ENCODE measurements at places on chromosomes 16 and 17.

DNA sequence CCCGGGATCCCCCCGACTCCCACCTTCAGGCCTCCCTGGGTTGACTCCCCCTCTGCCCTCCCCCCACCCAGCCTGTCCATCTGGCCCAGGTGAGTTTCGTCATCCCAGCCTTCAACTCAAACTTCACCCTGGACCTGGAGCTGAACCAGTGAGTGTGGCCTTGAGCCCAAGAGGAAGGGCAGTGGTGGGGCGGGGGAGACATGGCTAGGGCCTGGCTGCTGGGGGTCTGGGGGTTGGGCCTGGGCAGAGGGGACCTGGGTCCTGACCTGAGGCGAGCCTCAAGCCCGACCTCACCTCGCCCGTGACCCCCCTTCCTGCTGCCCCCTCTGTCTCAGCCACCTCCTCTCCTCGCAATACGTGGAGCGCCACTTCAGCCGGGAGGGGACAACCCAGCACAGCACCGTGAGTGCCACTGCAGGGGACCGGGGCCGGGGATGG lies 10.9 kb downstream of the ADAM11 start:
- DNase-seq: no peak

DNA sequence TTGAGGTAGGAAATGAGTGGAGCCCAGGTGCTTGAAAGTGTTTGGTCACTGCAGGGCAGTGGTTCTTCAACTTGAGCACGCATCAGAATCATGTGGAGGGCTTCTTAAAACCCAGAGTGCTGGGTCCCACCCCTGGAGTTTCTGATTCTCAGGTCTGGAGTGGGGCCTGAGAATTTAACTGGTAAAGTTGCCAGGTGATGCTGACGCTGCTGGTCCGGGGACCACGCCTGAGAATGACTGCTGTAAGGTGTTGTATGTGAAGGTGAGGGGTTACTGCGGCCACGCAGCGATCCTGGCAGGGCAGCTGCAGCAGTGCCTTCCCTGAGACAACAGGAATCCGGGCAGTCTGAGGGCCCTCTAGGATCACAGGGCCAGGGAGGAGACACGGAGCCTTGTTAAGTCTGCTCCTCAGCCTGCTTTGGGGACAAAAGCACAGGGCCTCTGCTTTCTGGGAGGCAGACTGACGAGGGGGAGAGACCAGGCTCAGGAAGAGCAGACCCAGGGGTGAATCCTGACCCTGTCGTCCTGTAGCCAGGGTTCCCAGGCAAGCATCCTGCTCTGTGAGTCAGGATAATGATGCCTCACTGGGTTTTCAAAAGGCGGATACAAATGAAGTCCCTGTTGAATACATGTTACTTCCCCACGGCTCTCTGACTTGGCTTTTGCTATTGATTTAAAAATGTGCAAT lies 16.2 kb downstream of the CCDC42 start:
- no peak for DNase-seq

GRCh38 chr17:50347894-50348291 lies 2.0 kb downstream of the XYLT2 start:
- no peak for DNase-seq

GRCh38 chr17:2593821-2594721 lies 617 bp downstream of the PAFAH1B1 start:
- peak; percentile 85 for DNase-seq

DNA sequence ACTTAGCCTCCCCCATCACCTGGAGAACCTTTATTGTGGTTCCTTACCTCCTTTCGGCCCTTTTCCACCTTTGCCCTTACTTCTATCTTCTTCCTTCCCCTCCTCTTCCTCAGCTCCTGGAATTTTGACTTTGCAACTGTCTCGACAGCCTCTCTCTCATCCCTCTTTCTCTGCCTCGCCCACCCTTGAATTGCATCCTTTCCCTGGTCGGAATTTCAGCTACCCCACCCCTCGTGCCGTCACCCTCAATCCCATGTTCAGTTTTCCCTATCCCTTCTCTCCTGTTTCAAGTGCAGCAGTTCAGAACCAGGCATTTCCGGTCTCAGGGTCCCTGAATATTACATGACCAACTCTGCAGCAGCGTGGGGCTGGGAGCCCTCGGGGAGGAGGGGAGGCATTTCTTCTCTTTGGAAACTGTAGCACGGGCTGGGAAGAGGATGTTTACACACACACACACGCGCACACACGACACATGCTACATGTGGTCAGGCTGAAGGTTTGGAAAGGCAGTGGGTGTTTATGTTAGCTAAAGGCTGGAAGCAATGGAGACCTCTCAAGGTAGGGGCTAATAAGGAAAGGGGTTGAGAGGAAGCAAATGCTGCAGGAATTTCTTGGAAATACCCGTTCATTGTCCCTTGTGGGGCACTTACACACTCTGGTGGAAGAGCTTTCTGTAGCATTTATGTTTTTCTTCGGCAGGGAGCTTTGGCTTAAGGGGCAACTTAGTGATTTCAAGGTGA lies 971 bp downstream of the MINK1 start:
- DNase-seq: peak; percentile 80

- DNase-seq: no peak
Measured at GRCh38 chr17:2964370-2964769, 99.0 kb downstream of the OR1D5 start.

DNA sequence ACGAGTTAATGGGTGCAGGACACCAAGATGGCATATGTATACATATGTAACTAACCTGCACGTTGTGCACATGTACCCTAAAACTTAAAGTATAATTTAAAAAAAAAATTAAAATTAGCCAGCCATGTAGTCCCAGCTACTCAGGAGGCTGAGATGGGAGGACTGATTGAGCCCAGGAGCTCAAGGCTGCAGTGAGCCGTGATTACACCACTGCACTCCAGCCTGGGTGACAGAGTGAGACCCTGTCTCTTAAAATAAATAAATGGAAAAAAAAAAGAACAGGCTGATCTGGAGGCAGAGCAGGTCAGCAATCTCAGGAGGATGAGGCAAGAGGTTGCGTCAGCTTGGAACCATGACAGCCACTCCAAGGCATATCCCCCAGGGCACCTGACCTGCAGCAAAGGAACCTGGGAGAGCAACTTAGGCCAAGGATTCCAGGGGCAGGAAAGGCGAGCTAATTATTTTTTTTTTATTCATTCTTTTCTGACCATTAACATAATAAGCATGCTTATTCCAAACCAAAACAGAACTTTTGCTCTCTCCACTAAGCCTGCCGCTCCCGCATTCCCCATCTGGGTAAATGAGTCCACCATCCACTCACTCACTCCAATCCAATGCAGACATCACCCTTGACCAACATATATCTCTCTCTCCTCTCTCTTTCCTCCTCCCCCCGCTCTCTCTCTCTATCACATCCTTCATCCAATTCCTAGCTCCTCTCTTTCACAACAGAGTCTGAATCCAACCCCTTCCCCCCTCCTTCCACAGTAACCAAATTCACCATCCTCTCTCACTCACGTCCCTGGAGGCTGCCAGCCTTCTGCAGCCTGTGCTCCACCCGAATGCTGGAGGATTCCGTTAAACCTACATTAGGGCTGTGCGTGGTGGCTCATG lies 47.7 kb downstream of the TK2 start:
- DNase-seq: no peak

- DNase-seq: no peak
Measured at GRCh38 chr17:45276031-45276430, 14.1 kb upstream of the SPATA32 start.

DNA sequence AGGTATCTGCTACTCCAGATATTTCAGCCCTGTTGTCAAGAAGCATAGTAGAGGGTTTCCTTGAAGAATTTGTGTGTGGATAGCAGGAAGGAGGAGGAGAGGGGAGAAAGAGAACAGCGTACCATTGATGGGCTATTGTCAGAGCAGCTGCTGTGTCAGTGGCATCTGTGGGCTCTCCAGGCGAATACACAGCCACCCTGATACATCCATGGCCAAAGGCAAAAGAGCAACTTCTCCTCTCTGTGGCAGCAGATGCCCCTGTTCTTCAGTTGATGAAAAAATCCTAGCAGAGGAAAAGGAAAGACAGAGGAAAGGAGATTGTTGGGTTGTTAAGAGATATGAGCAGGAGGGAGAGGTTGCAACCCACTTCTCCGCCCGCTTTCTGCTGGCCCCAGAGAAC lies 12.2 kb upstream of the KCNJ2 start:
- no peak for DNase-seq

- no peak for DNase-seq
Measured at GRCh38 chr16:81588326-81589081, 143.9 kb downstream of the CMIP start.

GRCh38 chr17:42212382-42212781 lies 18.1 kb upstream of the GHDC start:
- DNase-seq: no peak

GRCh38 chr17:68456339-68457167 lies 743 bp downstream of the WIPI1 start:
- peak; percentile 72 for DNase-seq

- DNase-seq: no peak
Measured at GRCh38 chr16:88978608-88979346, 1.8 kb upstream of the CBFA2T3 start.

DNA sequence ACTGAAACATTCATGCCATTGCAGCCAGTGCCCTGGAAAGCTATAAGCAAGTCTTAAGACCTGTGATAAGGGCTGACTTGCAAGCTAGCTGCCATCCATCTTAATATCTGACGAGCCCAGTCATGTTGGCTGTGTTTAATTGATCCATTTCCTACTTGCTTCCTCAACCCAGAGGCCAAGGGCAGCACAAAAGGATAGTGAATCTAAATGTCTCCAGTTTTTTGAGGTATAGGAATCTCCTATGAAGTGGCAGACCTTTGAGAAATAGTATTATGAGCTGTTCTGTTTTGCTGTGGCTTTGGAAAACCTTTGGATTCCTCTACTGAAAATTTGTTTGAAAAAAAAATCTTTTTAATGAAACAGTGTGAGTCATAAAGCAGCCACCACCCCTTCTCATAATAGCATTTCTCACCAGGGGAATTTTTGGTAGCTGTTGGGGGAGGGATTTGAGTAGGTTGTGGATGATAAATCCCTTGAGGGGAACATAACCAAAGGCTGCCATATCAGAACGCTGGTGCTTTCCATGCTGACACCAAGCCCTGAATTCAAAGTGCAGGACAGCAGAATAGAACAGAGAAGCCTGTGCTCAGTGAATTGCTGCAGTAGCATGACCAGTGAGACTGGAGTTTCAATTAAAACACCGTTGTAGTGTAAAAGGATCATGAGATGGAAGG lies 12.9 kb downstream of the ZNRF1 start:
- no peak for DNase-seq

- DNase-seq: no peak
Measured at GRCh38 chr17:75553295-75554110, 28.0 kb downstream of the LLGL2 start.

GRCh38 chr17:75843577-75844529 lies at the start of gene UNC13D:
UNC13D (minus strand) TSS chr17:75844404; CDS start chr17:75844337, 67 bp downstream.
- DNase-seq: no peak

DNA sequence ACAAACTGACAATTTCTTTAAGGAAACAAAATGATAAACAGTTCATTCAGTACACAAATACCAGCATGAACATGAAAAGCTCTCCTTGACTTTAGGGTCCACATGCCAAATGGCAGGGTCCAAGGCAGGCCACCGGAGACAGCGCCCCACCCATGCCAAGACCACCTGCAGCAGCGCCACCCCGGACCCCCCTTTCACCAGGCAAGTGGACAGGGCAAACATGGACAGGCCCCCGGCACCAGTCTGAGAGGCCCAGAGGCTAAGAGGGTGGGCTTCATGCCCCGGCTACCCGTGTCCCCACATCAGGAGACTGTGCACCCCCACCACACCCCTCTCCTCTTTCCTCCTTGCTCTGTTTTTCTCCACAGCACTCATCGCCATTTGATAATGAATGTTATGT lies 14.7 kb upstream of the ASGR2 start:
- DNase-seq: no peak

DNA sequence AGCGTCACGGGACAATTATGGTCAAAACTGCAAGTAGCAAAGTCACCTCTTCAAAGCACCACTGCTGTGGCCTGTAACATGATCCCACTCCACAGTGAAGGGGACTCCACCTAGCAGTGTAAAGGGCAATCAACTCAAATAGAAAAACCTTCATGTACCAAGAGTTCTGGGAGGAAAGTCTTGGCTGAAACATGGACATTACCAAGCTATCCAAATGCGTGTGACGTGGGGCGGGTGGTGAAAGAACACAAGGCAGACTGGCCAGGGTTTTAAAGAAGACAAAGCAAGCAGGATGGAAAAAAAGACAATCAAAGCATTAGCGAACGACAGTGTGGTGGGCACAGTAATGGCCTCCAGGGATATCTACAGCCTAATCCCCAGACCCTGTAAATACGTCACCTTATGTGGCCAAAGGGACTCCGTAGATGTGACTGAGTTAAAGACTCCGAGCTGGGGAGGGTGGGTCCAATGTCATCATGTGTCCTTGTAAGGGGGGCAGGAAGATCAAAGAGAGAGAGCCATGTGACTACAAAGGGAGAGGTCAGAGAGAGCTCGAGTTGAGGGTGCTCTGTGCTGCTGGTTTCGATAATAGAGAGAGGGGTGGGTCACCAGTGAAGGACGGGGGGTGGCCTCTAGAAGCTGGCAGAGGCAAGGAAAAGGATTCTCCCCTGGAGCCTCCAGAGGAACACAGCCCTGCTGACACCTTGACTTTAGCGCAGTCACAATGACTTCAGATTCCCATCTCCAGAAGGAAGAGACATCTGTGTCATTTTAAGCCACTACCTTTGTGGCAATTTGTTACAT lies 6.0 kb downstream of the HSDL1 start:
- peak; percentile 53 for DNase-seq

- no peak for DNase-seq
Measured at GRCh38 chr17:31554930-31555329, 163.5 kb downstream of the RAB11FIP4 start.

DNA sequence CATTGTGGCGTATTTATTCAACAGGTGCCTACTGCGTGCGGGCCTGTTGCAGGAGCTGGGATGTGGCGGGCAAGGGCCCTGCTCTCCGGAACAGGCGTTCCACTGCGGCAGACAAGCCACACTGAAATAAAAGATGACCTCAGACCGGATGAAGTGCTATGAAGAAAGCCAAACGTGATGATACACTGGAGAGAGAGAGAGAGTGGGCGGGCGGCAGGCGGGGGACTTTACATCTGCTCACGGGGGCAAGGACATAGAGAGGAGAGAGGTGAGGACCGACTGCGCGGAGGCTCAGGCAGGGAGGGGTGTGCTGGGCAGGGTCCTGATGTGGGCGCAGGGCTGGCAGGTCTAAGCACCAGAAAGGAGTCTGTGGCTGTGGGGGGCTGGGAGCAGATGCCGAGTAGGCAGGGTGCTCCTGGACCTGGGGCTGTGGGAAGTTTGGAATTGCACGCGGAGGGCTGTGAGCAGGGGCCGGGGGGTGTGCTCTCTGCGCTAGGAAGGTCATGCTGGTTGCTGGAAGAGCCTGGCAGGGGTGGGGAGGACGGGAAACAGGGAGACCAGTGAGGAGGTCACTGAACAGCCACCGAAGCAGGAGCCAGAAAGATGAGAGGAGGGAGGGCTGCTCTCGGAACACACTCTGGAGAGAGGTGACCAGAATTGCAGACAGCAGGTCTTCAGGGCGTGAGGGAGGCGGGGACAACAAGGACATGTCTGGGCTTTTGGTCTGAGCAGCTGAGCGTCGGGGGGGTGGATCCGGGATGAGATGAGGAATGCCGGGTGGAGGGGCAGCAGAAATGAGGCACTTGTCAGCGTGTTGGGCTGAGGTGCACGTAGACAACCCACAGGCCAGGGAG lies 9.9 kb downstream of the MXRA7 start:
- peak; percentile 80 for DNase-seq
